Glomerular endothelial cell (primary cell): ENCODE measurements at places on chromosomes 2 and 18.

- DNase-seq: no peak
These were observed 212.5 kb downstream of the SCG2 start for GRCh38 chr2:223389624-223390023.

DNA sequence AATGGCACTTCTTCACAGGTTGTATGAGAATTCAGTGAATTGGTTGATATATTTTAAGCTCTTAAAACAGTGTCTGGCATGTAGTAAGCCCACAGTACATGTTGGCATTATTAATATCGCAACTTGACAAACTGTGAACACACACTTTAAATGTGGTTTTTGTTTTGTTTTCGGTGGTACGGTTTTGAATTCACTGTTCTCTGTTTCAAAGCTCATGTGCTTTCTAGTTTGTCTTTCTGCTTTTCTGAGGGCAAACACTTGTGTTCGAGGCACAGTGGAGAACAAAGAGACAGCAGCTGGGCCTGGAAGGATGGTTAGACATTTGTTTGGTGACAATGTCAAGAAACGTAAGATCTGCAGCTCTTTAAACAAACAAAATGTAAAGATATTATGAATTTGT lies 276.5 kb upstream of the MC4R start:
- no peak for DNase-seq

- DNase-seq: no peak
These were observed 530.4 kb upstream of the KLHL29 start for GRCh38 chr2:22854588-22854987.

DNA sequence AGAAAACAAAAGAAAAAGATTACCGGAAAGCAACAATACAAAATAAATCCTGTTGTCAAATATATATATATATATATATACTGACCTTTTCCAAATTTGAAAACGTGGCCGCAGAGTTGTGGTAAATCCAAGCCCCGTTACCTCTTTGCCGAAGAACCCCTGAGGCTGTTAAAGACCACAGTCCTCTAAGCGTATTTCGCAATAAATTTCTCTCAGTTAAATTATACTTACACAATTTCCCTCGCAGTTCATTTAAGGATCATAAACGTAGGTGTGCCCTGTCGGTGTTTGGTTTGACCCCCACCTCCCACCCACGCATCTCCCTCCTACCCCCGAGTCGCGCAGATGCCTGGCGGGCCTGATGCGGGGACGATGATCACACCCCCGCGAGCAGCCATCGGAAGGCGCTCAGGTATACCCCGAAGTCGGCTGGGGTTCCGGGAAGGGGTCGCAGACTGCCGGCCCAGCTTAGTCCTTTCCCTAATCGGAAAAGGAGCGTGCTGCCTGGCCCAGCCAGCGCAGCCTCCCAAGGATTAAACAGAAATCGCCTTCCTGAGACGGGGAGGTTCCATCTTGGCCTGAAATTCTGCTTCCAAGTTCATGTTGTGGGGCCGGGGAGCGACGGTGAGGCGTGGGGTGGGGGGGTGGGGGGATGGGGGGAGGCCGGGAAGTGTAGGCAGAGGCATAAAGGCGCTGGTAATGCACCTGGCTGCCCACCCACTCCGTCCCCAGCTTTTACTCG lies 2.9 kb upstream of the MEIS1 start:
- no peak for DNase-seq

GRCh38 chr2:105504459-105504858 lies 105.6 kb upstream of the FHL2 start:
- no peak for DNase-seq

GRCh38 chr2:210003359-210003758 lies 921 bp downstream of the RPE start:
- no peak for DNase-seq

DNA sequence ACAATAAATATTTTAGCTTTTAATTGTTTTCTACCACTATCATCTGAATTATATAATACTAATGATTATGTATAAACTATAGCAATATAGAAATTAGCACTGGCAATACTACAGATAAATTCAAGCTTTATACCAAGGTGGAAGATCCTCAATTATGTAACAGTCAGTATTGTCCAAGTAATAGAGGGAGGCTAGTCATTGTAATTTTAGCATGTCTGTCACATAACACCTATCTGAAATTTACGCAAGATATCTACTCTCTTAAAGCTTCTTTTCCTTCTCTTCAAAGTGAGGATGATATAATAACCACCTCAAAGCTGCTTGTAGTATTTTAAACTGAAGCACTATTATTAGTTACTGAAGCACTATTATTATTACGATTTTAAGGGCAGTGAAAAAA lies 12.2 kb downstream of the KCNJ3 start:
- DNase-seq: no peak

- DNase-seq: no peak
These were observed 44.1 kb upstream of the TMEM178A start for GRCh38 chr2:39621596-39621995.

GRCh38 chr2:85999061-85999831 lies 106.4 kb downstream of the POLR1A start:
- DNase-seq: no peak

GRCh38 chr2:178221556-178221955 lies 27.2 kb downstream of the OSBPL6 start:
- DNase-seq: no peak

- DNase-seq: no peak
These were observed 65.2 kb downstream of the POU3F3 start for GRCh38 chr2:104919127-104919526.

DNA sequence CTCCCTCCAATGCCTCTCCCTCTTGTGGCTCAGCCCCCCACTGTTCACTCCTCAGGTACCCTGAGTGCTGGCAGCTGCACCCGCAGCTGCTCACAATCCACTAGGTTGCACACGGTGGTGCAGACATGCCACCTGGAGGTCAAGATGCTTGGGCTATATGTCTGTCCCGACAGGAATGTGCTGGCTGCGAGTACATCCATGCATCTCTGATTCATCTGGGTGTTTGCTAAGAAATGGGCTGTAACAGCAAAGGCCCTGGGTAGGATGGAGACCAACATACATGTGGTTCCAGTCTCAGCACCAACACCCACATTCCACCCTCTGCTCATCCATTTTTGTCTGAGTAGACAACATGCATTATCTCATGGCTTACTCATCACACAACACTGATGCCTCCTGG lies 31.3 kb downstream of the ANKMY1 start:
- DNase-seq: no peak

GRCh38 chr18:59432803-59433597 lies 73.9 kb upstream of the LMAN1 start:
- DNase-seq: no peak

- no peak for DNase-seq
These were observed 74.2 kb downstream of the MBD2 start for GRCh38 chr18:54150226-54150625.

DNA sequence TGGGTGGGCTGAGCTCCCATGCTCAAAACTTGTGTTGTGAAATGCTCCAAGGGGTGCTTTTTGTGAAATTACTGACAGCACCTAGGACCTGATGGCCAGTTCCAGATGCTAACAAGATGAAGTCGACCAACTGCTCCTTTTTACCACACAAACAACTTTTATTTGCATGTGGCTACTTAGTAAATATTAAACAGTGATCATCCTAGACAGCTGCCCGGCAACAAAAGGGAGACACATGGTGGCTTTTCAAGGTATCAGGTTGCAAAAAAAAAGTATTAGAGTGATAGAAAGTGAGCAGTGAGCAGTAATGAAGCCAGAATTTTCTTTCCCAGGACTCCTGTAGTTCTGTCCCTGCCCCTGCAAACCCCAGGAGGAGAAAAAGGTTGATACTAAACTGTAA lies 118.5 kb downstream of the RPIA start:
- no peak for DNase-seq

DNA sequence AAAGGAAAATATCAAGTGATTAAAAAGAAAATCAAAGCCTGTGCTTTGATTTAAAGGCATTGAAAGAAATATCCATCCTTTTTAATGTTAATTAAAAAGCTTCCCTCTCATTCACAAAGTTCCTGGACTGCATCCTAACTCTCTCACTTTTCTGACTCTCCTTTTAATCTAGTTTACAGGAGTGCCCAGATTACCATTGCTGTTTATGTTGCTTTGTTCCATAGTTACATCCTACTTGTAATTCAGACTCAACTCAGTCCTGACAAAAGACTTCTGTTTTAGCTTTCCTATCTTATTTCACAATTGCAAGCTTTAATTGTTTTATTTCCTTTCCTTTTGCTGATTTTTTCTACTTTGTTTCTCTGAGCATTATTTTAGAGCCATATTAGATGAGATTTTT lies 160.7 kb upstream of the DTNA start:
- no peak for DNase-seq

DNA sequence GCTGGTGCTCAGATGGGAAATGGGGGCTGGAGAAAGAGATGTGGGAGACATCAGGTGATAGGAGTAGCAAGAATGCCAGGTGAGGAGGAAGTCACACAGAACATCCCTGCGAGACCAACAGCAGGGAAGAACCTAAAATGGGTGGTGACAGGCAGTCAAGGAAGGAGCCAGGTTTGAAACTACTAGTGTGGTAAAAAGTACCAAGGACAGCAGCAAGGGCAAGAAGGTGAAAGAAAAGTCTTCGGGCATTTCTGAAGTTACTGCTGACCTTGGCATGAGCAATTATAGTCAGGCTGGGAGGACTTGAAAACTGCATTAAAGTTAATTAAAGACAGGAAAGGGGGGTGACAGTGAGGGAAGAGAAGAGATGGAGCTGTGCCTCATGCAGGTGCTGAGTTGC lies 410.4 kb downstream of the RAD51AP2 start:
- DNase-seq: no peak

- DNase-seq: no peak
These were observed 13.6 kb upstream of the ZSCAN30 start for GRCh38 chr18:35303610-35304009.

DNA sequence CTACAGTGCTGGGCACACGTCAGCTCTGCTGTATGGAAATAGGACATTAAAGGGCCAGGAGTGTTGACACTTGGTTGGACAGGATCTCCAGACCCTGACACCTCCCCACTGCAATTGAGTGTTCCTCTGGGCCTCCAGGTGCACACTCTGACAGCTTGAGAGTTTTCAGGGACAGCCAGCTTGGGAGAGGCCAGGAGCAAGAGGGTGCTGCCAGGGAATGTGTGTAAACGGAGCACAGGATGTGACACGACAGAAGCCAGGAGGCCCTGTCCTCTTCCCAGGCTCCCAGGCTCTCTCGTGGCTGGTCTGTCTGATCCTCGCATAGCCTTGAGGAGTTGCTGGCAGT lies 318.1 kb upstream of the HS6ST1 start:
- DNase-seq: no peak

DNA sequence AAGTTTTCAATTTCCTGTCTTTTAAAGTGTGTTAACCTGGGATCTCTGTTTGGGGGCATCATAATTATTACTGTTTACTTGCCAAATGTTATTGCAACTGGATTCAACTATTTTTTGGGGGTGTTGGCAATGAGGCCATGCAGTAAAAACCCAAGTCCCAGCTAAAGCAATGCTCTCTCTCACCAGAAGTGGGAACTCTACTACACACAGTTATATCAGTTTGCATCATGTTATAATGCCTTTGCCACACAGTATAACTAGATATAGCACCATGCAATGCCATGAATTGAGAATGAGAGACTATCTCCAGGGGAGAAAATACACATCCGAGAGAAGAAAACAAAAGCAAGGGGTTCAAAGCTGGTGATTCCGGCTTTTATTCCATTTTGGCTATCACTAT lies 79.0 kb downstream of the GCA start:
- no peak for DNase-seq

DNA sequence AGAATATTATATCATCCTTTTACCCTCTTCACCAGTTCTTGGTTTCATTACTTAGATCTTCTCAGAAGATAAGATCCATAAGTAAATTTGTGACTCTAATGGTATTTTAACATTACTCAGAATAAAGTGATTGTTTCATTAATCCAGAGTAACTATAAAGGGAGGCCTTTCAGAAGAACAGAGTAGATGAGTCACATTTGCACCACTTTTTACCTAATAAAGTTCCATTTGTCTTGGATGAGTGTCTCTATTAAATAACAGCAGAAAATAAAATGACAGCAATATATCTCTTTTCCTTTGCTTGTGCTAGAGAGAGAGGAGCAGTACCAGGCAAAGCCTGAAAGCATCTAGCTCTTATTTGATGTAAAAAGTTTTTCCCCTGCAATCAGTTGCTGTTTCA lies 926.5 kb upstream of the CNTNAP5 start:
- DNase-seq: no peak

- DNase-seq: no peak
These were observed 112.9 kb downstream of the PXDN start for GRCh38 chr2:1631292-1632001.

DNA sequence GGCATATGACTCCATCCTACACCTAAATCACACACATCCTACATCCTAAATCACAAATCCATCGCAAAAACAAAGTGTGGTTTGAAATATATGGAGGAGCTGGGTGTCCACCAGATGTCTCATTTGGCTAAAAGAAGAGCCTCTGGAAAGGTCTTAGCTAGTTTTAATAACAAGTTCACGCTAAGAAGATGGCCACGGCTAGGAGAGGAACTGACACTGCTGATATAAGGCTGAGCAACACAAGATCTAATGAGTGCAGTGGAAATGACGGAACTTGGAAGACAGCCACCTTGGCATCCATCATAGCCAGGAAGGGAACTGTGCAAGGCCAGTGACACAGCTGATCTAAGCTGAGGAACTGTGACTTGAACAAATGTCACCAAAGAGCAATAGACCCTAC lies 60.0 kb upstream of the AGAP1 start:
- no peak for DNase-seq

- DNase-seq: no peak
These were observed 20.6 kb upstream of the NDUFV2 start for GRCh38 chr18:9081940-9082339.

- peak; percentile 65 for DNase-seq
These were observed 1.8 kb downstream of the CCDC85A start for GRCh38 chr2:56185582-56186046.

DNA sequence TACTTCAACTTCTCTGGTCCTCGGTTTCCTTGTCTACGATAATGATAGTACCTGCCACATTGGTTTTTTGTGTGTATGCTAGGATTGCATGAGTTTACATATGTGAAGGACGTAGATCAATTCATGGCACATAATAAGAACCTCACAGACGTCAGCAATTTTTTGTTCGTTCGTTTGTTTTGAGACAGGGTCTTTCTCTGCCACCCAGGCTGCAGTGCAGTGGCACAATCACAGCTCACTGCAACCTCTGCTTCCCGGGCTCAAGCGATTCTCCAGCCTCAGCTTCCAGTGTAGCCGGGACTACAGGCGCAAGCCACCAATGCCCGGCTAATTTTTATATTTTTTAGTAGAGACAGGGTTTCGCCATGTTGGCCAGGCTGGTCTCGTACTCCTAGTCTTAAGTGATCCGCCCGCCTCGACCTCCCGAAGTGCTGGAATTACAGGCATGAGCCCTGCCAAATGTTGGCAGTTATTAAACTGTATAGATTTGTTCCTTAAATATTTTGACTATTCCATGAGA lies 756 bp upstream of the SLC35F5 start:
- no peak for DNase-seq

GRCh38 chr18:22391407-22392345 lies 26.0 kb downstream of the CTAGE1 start:
- peak; percentile 82 for DNase-seq

DNA sequence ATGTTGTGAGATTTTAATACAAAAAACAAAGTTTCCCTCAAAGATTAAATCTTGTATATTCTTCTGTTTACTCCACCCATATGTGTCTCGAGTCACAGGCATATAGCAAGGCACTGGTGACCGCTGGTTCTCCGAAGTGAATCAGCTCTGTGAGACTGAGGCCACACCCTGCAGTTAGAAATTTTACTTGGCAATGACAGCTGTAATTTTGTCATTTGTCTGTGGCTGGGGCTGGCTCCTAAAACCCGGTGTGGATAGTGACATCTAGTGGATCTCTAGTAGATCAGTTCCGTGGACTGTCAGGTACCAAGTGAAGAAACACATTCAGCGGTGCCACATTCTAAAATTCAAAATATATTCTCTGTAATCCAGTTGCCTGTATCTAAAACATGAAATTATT lies 278.0 kb downstream of the NEDD4L start:
- DNase-seq: no peak
